ENCODE measurements at places on chromosomes 6 and 20. TPM values are rescaled to one million over a fixed set of nuclear protein-coding genes. Genes with fewer than 3 reads are reported as not detected.

GRCh38 chr6:103895136-103895535 lies 964.6 kb downstream of the HACE1 start:
- DNase-seq, result no peak
- H3K27ac ChIP-seq, result no peak overlapping the region
- no peaks in the 10 kb centered on the region for H3K27me3 ChIP-seq
- H3K4me1 ChIP-seq, result no peaks in the 10 kb centered on the region

DNA sequence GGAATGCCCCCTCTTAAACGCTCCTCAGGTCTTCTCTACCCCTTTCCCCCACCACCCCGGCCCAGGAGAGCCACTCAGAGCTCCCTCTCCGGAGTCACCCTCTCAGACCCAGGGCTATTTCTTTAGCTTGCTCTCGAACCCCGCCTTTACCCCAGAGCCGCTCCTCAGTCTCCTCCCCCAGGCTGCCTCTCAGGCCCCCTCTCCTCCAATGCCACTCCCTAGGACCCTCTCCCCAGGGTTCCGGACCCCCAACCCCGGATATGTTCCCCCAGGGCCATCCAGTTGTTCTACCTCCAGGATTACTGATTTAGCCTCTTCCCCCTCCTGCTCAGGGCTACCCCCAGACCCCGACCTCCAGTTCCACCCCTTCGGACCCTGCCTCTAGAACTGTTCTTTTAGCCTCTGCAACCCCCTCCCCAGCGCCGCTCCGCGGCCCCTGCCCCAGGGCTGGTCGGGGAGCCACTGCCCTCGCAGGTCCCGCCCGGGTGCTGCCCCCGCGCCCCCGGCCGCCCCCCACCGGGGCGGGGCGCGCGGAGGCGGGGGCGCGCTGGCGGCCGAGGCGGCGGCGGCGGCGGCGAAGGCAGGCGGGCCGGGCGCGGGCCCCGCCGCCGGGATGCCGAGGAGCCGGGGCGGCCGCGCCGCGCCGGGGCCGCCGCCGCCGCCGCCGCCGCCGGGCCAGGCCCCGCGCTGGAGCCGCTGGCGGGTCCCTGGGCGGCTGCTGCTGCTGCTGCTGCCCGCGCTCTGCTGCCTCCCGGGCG lies at the start of gene MMP24:
Gene MMP24, plus strand, starts transcription at position 565 of the 758 bp plus-strand sequence. Its CDS starts 49 bp downstream, at position 614.
- H3K4me1 ChIP-seq, result peaks cover 9% of the 10 kb centered on the region
- no peaks in the 10 kb centered on the region for H3K36me3 ChIP-seq
- peak within 1 kb of the TSS; percentile 47 for H3K4me3 ChIP-seq
- DNase-seq, result no peak
- peaks cover 42% of the 10 kb centered on the region for H3K27me3 ChIP-seq

DNA sequence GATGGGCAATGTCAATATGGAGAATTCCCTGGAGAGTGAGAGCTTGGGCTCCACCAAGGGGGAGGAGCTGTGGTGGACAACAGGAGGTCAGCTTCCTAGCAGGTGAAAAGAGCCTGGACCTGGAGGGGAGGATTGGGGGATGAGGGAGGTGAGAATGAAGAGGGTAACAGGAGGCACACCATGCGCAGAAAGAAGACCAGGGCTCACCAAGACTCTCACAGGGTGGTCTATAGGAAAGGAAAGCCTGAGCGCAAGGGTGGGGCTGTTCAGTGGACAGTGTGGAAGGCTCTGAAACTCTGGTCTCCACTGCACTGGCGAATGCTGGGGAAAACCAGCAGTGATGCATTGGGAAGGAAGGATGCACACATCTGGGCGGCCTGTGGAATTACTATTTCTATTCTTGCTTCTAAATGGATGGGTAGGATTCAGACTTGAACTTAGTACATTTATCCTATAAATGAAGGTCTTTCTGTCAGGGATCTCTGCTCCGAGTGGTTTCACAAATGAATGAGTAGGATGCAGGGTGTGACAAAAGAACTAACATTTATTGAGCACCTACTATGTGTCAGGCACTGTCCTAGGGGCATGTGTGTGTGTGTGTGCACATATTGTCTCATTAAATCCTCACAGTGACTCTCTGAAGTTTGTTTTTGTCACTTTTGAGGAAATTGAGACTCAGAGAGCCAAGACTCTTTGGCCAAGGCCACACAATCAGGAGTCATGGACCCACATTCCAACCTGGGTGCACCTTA lies 152.7 kb downstream of the CD83 start:
- peaks cover 9% of the 10 kb centered on the region for H3K36me3 ChIP-seq
- H3K27ac ChIP-seq, result peak overlapping the region; percentile 90
- no peaks in the 10 kb centered on the region for H3K27me3 ChIP-seq

DNA sequence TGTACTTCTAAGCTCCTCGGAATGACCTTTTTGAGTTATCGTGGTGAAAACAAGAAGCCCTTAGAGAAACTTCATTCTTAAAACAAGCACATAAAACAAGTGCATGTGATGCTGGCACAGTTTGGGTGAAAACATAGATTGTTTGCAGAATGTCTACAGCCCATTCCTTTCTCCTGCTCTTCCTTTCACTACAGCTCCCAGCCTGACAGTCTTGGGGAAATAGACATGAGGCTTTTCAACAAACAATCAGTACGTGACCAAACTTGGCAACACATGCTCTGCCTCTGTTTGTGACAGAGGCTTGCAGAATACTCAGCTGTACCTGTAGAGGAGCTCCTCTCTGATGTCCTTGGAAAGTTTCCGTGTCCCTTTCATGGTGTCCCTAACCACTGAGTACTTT lies 321.6 kb downstream of the ZFAND3 start:
- H3K27me3 ChIP-seq, result no peaks in the 10 kb centered on the region
- H3K27ac ChIP-seq, result no peak overlapping the region
- H3K36me3 ChIP-seq, result no peaks in the 10 kb centered on the region
- no peak for DNase-seq

- DNase-seq, result no peak
- H3K27ac ChIP-seq, result no peak overlapping the region
- no peaks in the 10 kb centered on the region for H3K4me1 ChIP-seq
- no peaks in the 10 kb centered on the region for H3K36me3 ChIP-seq
- peaks cover 17% of the 10 kb centered on the region for H3K27me3 ChIP-seq
- H3K4me3 ChIP-seq, result no peak overlapping the region
Observed at GRCh38 chr20:57890202-57890800, 180.5 kb upstream of the PMEPA1 start.

DNA sequence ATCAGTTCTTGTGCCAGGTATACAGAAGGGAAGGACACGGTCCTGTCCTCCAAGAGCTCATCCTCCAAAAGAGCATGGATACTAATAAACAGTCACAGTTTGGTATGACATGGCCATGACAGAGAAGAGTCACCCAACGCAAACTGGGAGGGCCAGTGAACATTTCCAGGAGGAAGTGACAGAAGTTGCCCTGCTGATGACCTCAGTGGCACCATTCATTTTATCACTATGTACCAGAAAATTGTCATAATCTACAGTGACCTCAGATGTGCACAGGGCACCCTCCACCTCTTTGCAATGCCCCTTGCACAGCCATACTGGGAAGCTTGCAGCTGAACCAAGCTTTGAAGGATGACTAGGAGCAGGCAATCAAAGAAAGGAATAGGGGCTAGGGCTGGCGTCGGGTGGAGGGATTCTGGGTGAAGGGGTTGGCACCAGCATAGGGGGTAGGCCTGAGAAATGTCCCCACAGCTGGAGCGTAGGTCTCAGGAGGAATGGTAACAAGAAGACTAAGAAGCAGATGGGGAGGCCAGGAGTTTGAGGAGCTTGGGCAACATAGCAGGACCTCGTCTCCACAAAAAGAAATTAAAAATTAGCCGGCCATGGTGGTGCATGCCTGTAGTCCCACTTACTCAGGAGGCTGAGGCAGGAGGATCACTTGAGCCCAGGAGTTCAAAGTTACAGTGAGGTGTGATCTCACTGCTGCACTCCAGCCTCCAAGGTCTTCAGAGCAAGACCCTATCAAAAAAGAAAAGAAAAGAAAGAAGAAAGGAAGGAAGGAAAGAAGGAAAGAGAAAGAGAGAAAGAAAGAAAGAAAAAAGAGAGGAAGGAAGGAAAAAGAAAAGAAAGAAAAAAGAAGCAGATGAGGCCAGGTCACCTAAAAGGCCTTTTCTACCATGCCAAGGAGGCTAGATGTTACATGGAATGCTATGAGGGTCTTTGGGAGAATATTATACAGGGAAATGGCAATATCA lies 65.3 kb upstream of the SNX9 start:
- no peak for DNase-seq
- peaks cover 14% of the 10 kb centered on the region for H3K27me3 ChIP-seq
- H3K4me3 ChIP-seq, result no peak overlapping the region

GRCh38 chr20:18638768-18639167 lies 50.9 kb downstream of the DTD1 start:
- no peak overlapping the region for H3K4me3 ChIP-seq
- no peak for DNase-seq
- H3K27ac ChIP-seq, result no peak overlapping the region
- H3K4me1 ChIP-seq, result no peaks in the 10 kb centered on the region

The SMLR1 gene
- total RNA-seq, result not detected

DNA sequence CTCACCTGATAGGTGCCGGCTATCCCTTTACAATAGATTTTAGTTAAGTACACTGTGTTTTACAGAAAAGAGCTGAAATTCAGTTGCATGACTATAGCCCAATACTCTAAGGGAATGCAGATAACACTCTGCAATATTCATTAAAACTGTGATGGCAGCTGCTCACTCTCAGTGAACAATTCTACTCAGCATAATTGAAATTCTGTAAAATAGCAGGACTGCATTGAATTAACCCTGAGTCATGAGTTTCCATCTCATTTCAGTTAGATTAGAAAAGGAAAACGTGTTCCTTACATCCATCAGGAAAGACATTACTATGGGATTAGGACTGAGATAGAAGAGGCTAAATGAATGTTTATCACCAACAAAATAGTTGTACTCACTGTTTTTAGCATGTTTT lies 613.3 kb upstream of the JAG1 start:
- H3K36me3 ChIP-seq, result no peaks in the 10 kb centered on the region
- no peaks in the 10 kb centered on the region for H3K4me1 ChIP-seq
- H3K27ac ChIP-seq, result no peak overlapping the region

GRCh38 chr6:89310929-89311328 lies 4.2 kb downstream of the GABRR2 start:
- H3K27ac ChIP-seq, result no peak overlapping the region
- H3K4me3 ChIP-seq, result no peak overlapping the region
- H3K4me1 ChIP-seq, result no peaks in the 10 kb centered on the region
- H3K27me3 ChIP-seq, result peaks cover 7% of the 10 kb centered on the region
- DNase-seq, result no peak

The DUSP15 gene
- not detected for total RNA-seq

DNA sequence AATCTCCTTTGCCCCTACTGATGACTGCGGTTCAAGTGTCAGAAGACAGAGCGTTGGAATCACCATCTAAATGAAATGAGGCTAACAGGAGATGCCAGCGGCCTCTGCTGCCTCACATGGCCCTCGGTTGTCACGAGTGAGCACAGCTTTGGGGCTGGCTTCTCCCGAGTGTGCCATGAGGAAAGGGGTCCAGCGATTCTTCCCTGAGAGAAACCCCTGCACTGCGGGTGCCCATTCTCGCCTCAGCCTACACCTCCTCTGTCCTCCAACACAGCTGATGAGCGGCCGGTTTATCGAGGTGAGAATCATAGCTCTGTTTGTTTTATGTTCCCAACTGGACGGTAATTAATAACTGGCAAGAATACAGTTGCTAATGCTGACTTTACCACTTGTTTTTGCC lies 144.7 kb upstream of the RPS6KA2 start:
- H3K4me3 ChIP-seq, result no peak overlapping the region
- no peak overlapping the region for H3K27ac ChIP-seq
- H3K27me3 ChIP-seq, result peaks cover 8% of the 10 kb centered on the region
- DNase-seq, result peak; percentile 9
- H3K4me1 ChIP-seq, result peaks cover 15% of the 10 kb centered on the region

- no peaks in the 10 kb centered on the region for H3K27me3 ChIP-seq
- no peak for DNase-seq
- H3K36me3 ChIP-seq, result no peaks in the 10 kb centered on the region
- H3K4me1 ChIP-seq, result peaks cover 2% of the 10 kb centered on the region
Observed at GRCh38 chr6:79704200-79704599, 73.1 kb downstream of the SH3BGRL2 start.

DNA sequence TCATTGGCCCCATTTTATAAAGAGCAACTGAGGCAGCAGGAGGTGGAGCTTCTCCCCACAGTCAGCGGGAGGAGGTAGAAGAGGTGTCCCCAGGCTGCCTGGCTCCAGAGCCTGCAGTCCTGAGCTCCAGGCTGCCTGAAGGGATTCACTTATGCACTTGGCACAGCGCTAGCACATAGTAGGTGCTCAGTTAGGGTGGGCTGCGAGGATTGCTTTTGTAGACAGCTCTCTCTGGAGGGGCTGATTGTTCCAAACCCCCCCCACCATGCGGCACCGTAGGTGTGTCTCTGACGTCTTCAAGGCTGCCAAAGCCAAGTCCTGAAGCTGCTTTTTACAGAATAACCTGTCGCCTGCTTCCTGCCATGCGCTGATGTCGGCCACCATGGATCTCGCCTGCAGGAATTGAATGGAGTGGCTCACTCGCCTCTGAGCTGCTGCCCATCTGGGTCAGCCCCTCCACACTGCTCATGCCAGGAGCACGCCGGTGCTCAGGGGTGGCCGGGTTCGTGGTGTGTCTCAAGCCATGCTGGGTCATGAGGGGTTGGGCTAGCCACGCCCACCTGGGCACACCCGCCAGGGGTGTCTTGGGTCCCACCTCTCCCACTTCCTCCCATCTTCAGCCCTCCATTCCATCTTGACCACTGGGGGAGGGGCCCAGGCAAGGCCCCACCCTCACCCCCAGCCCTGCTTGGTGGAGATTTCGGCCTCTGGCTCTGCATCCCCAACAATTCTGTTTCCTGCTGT lies 59.8 kb downstream of the BCAS4 start:
- DNase-seq, result no peak
- H3K4me1 ChIP-seq, result peaks cover 24% of the 10 kb centered on the region
- H3K4me3 ChIP-seq, result no peak overlapping the region
- no peak overlapping the region for H3K27ac ChIP-seq

- no peaks in the 10 kb centered on the region for H3K27me3 ChIP-seq
- no peak for DNase-seq
- H3K4me1 ChIP-seq, result no peaks in the 10 kb centered on the region
Observed at GRCh38 chr6:113318575-113318917, 538.6 kb upstream of the MARCKS start.
